KBM-7 (cell line): ENCODE measurements at places on chromosomes 16 and 17.

DNA sequence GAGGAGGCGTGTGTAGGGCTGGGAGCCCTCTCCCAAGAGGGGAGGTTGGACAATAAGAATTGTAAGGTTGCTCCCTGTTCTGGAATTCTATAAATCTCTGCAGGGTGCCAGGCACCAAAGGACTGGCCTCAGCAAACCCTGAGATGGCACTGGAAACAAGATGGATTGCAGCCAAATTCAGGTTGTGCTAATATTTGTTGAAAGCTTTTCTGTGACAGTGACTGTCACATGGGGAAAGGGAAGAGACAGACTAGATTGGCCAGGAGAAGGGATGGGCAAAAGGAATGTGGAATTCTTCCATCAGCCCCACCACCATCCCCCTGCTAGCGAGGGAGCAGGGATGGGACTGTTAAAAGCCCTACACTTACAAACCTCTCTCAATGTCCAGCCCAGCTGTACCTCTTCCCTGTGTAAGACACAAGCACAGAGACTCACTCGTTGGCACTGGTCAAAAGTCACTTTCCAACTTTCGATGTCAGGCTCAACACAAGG is 62.4 kb downstream of the SOX9 start:
- no peak for DNase-seq

GRCh38 chr16:56242740-56243139 is 51.5 kb downstream of the GNAO1 start:
- DNase-seq: no peak

- no peak for DNase-seq
Observed at GRCh38 chr16:22665803-22666202, 148.2 kb upstream of the HS3ST2 start.

GRCh38 chr17:28719021-28719433 is 758 bp upstream of the RPL23A start:
- DNase-seq: no peak

- DNase-seq: no peak
Observed at GRCh38 chr16:1762196-1762878, 9.0 kb downstream of the NME3 start.

DNA sequence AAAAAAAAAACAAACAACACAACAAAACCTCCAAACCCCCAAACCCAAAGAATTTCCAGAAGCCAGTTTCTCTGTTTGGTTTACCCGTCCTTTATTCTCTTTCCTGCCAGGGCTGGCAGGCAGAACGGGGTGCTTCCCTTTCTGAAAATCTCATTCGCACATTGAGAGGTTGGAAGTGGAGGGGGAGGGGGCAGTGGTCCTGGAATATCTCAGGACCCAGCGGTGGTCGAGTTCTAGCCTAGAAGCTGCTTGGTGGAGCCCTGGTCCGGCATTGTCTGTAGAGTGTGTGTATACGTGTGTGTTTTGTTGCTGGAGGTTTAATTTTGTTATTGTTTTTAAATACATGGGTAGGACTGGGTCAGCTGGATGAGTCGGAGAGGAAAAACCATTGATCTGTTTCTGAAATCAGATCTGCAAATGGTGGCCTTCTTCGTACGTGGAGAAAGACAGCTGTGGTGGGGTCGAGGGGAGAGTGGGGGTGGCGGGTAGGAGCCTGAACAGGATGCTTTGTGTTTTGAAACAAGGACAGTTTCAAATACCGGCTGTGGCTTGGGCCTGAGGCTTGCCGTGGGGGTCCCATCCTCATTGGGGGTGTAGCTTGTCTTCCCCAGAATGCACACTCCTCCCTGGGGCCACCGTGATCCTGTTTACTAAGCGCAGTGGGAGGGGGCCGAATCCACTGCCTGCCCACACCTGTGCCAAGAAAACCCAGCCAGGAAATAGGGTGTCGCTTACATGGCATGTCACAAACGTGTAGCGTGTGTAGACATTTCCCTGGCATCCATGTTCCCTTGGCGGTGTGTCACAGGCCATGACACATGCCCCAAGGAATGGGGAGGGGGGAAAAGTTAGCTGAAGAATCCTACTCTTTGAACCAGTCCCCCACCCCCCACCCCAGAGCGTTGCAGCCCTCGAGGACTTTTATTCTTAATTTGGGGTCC is 1.6 kb downstream of the CMIP start:
- DNase-seq: no peak

- DNase-seq: no peak
Observed at GRCh38 chr17:59897090-59897489, 4.2 kb downstream of the RPS6KB1 start.

GRCh38 chr16:1863681-1864460 is 8.1 kb downstream of the MEIOB start:
- peak; percentile 41 for DNase-seq

- DNase-seq: no peak
Observed at GRCh38 chr17:68853439-68853838, 101.8 kb downstream of the ABCA8 start.

- DNase-seq: no peak
Observed at GRCh38 chr17:76091526-76092286, 11.9 kb downstream of the EXOC7 start.

DNA sequence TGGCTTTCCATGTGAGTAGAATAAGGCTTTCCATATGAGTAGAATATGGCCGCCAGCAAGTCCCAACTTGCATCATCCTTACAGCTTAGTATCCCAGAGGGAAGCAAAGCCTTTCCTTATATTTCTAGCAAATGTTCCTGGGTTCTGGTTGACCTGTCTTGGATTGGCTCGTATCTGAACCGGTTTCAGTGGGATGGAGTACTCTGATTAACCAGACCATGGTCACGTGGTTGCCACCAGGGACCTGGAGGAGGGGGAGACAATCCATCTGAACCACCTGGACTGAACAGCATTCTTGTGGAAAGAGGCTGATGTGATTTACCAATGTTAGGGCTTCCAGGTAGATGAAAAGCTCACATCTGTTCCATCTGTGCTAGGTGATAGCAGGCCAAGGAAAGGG is 89.0 kb downstream of the SHISA6 start:
- no peak for DNase-seq

DNA sequence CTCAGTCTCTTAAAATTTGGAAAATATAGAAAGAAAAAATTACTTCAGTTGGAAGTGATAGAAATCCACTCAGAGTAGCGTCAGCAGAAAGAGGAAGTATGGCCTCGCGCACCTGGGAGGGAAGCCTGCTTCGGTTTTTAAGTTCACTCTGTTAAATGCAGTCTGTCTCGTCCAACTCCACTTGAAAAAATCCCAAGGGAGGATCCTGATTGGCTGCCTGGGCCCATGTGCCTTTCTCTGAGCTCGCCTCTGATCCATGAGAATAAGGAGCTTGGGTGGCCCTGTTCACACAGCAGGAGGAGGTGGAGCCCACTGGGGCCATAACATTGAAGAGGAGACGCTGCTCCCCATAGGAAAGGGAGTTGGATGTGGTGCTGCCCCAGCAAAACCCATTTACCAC is 40.7 kb downstream of the DNAJA2 start:
- DNase-seq: peak; percentile 83

DNA sequence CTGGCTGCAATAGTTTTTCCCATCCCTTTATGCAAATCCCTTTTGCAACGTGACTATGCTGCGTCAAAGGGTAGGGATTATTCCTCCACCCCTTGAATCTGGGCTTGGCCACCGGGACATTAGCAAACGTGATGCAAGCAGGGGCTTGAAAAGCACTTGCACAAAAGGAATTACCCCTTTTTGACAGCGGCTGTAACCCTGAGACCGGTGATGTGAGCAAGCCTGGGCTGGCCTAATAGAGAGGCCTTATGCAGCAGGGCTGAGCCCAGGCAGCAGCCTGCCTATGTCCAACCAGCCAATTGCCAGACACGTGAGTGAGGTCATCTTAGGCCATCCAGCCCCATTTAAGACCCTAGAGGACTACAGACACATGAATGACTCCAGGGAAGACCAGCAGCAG is 30.4 kb upstream of the PAFAH1B1 start:
- no peak for DNase-seq

GRCh38 chr17:68973098-68973846 is 18.1 kb upstream of the ABCA8 start:
- DNase-seq: peak; percentile 98

DNA sequence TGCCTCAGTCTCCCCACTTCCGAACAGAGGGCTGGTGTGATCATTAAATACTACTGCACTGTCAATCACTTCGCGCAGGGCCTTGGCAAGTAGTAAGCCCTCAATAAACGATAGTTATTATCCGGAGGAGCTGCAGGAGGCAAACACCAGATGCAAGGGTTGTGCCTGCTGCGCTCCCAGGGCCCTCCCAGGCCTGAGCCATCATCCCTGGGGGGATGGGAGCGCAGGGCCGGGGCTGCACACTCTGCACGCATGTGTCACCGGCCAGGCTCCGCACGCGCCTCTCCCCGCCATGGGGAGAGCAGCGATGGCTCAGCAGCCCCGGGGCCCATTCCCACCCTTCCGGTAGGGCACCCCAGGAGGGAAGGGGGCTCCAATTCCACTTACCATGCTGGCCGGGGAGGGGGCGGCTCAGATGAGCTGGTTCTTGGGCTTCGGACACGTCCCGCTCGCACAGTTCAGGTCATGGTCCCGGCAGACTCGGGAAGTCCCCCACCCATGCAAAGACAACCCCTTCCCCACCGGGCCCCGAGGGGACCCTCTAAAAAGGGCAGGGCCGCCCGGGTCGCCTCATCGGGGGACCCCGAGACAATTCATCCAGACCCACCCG is 681 bp downstream of the XPO6 start:
- DNase-seq: peak; percentile 67

DNA sequence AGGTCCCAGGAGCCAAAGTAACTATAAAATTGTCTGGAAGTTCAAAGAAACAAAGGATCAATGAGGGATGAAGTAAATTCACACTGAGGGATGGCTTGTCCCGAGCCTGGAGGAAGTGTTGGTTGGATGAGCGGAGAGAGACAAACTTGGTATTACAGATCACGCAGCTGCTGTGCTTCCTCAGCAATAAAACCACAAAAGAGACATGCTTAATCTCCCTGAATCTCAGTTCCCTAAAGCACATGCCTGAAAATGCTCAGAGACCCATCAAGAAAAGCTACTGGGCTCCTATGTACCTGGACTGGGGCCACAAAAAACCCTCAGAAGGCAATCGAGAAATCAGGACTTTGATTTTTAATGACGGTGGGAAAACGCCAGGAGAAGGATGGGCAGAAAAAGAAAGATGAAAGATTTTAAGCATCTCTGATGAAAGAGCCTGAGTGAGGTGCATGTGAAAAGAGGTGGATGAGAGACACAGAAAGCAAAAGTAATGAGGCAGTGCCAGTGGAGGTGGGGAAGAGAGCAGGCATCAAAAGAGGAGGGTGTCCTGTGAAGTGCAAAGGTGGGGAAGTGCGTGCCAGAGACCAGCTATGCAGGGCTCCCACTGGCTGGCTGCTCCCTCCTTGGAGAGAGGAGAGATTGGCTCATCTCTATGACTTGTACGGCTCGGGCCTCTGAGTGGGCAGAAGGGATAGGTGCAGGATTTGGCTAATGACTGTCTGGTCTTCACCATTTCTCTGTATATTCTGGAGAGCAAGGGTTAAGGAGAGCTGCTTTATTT is 143.7 kb downstream of the ABCC12 start:
- DNase-seq: no peak
